ENCODE measurements at places on chromosomes 16 and 17.

- DNase-seq, result no peak
Observed at GRCh38 chr16:86984343-86984742, 332.8 kb downstream of the C16orf95 start.

DNA sequence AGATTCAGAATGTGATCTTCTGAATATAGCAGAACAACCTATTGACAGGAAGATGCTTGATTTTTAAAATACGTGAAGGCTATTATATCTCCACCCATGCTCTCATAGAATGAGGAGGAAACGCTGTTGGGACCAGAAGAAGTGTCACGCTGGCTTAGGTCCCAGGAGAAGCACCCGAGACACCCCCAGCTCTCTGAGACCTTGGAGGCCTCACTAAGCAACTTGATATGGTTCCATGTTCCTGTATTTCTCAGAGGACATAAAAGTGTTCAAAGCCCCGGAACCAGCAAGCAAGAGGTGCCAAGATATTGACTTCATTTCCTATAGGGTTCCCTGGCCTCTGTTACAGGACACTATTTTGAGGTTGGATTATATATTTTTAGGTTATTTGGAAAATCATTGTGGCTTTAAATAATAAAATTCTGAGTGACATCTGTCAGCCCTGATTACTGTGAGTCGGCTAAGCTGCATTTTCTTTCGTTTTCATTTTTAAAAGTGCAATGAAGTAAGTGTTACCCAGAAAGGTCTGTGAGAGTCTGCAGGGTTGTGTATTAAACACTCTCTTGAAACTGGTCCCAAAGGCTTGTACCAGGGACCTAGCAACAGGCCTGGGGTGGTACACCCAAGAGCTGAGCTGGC is 400.0 kb downstream of the SOX9 start:
- no peak for DNase-seq

- no peak for DNase-seq
Observed at GRCh38 chr16:50478773-50479149, 69.4 kb upstream of the NKD1 start.

DNA sequence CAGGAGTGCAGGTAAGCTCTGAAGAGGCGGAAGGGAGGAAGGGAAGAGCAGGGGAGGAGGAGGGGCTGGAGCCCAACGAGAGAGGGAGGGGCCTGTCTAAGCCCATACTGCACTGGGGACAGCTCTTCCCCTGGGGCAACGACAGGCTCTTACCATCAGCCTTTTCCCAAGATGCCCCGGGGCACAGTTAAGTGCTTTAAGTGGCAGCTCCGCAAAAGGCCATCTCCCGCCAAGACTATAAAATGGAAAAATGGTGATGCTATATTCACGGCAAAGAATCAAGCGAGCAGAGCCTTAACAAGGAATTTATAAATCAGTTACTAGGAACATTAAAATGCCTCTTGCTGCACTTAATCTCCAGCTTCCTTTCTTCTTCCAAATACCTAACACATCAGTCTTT is 110.2 kb upstream of the NLRP1 start:
- DNase-seq, result no peak

DNA sequence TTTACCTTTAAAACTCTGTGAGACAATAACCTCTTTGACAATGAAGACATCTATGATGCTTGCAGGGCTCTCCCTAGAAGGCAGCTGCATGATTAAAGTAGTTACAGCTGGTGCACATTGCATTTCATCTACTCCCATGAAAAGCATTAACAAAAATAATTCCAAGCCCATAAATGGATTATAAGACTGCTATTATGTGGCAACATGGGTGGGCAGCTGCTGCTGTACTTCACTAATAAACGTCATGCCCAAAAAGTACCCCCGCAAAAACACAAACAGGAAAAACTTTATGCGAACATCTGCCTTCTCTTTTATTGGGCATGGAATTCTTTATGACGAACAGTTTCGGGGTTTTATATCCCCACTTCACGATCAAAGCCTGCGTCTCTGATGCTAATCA is 224.9 kb downstream of the CA10 start:
- DNase-seq, result no peak

DNA sequence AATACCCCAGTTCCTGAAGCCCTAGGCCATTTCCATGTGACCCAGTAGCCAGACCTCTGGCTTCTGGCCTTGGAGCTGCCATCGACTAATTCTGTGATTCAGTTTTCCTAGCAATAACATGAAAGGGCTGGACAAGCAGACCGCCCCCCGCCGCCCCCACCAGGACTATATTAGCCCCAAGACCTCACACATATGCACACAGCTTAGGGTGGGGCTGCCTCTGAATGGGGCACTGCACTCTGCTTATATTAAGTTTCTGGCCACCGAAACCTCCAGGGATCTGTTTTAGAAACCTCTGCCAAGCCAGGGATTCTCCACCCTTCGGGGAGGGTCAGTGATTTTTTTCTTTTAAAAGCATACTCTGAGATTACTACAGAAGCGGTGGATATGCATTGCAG is 2.3 kb downstream of the RAB11FIP4 start:
- no peak for DNase-seq

- no peak for DNase-seq
Observed at GRCh38 chr17:79108870-79109269, 34.2 kb downstream of the ENGASE start.

DNA sequence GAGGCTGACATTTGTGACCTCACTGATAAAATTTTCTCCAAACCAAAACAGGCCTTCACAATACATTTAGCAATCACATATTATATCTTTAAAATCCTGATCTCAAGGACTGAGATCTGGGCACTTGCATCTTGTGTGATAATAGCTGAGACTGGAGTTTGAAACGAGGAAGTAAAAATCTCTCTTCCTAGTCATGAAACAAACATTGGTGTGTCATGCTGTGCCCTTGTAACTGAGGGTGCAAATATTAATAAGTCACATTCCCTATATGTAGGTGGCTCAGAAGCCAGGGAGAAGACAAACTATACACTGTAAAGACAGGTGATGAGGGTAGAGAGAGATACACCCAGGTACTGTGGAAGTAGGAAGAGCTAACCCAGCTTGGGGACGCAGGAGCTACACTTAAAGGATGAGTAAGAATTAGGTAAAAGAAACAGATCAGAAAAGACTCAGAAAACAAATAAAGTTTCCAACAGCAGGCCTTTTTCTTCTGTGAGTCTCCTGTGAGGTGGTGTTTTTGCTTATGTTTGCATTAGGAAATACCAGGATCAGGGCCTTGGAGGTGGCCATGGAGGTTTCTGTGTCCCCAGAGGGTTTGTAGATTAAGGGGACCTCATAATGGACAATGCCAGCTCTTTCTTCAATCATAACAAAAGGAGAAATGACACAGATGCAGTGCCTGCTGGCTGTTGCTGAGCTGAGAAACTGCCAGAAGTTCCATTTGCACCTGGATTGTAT is 335.7 kb downstream of the GRIN2A start:
- no peak for DNase-seq

GRCh38 chr16:7404217-7404616 is 71.6 kb downstream of the RBFOX1 start:
- no peak for DNase-seq

DNA sequence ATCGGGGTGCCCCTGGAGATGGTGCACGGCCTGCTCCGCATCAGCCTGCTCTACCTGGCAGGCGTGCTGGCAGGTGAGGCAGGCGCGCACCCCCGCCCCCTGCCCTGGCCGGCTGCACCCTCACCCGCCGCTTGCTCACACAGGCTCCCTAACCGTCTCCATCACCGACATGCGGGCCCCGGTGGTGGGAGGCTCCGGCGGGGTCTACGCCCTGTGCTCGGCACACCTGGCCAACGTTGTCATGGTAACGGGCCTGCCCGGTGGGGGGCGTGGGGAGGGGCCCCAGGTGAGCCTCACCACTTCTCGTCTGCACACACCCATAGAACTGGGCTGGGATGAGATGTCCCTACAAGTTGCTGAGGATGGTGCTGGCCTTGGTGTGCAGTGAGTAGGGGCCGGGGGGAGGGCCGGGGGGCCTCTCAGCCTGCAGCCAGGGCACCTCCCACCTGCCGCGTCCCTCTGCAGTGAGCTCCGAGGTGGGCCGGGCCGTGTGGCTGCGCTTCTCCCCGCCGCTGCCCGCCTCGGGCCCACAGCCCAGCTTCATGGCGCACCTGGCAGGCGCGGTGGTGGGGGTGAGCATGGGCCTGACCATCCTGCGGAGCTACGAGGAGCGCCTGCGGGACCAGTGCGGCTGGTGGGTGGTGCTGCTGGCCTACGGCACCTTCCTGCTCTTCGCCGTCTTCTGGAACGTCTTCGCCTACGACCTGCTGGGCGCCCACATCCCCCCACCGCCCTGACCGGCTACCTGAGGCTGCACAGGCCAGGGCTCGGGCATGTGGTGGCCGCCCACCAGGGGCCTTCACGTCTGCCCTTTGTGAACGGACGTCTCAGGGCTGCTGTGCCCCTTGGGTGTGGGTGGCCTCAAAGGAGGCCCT is 2.1 kb downstream of the RHBDL1 start:
- no peak for DNase-seq

GRCh38 chr17:17770632-17771044 is 66.1 kb downstream of the SREBF1 start:
- DNase-seq, result no peak

DNA sequence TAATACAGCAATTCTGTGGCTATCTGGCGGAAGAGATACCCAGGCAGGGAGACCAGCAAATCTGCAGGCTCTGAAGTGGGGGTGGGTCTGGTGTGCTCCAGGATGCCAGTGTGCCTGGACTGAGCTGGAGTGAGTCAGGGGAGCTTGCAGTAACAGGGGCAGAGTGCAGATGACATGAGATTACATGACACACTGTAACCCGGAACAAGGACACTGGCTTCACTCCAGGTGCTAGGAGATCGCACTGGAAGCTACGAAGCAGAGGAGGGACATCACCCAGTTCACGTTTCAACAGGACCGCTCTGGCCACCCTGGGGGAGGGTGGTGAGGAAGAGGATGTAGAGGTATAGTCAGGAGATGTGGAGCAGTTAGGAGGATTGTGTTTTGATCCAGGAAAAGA is 475.6 kb downstream of the CDH13 start:
- DNase-seq, result no peak

- no peak for DNase-seq
Observed at GRCh38 chr16:49867796-49868668, 12.1 kb upstream of the ZNF423 start.

DNA sequence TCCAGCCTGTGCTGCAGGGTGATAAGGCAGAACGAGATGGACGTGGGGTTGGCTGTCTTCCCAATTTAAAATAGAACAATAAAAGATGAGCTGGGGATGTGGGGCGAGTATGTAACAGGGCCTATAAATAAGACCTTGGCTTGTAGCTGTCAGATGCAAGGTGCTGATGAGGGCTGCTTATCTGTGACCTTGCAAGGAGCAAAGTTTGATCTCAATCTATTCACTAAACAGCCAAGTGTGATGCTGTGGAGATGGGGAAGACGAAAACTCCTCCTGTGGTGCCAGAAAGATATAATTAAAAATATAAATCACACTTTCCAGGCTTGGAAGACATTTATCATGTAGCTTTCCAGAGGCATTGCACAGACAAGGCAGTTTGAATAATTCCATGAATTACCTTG is 26.7 kb upstream of the TEX2 start:
- DNase-seq, result no peak

- DNase-seq, result no peak
Observed at GRCh38 chr16:6835941-6836340, 496.7 kb upstream of the RBFOX1 start.

DNA sequence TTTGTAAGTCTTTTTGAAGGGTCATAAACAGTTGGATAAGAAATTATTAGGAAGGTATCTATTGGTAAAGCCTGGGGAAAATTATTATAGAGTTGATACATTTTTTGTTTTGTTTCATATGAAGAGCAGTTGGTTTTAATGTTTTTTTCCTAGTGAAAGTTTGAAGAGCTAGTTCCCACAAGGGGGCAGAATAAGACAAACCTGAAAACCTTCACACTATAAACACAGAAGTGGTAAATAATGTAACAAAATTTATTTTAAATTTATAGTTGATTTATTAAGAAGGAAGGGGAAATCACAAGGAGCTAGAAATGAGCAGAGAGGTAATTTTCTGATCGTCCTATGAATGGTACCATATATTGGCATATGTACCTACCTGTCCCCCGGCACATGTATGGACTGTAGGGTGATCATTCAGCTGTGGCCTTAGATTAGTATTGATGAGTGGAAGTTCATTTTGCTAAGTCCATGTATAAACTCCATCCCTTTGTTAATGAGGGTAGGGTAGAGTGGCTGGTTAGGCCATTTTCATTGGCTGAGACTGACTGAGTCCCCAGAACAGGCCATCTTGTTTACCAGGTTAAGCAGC is 116.3 kb downstream of the TANC2 start:
- no peak for DNase-seq

- no peak for DNase-seq
Observed at GRCh38 chr17:14448818-14449217, 147.9 kb downstream of the HS3ST3B1 start.

- no peak for DNase-seq
Observed at GRCh38 chr16:85269165-85269564, 156.9 kb upstream of the CIBAR2 start.

DNA sequence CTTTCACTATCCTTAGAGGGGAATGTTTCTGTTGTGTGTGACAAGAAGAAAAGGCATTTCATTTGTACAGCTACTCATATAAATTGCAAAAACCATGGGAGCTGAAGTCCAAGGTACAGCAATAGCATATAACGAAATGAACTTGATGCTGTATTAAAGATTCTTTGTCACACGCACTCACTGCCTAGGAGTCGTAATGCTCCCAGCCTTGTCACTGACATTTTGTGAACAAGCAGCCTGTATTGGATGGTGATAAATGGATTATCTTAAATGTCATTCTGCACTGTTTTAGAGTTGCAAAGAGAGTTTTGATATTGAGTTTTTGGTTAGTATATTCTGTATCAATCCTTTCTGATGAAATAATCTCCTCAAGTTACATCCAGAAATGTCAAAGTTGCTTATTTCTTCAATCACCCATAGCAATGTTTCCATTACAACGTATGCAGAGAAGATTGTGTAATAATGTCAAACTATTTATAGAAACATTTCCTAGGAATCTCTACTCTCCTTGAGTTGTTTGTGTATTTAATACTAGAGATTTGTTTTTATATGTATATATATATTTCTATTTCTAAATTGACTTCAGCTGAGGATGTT is 270.6 kb downstream of the FTO start:
- DNase-seq, result no peak

DNA sequence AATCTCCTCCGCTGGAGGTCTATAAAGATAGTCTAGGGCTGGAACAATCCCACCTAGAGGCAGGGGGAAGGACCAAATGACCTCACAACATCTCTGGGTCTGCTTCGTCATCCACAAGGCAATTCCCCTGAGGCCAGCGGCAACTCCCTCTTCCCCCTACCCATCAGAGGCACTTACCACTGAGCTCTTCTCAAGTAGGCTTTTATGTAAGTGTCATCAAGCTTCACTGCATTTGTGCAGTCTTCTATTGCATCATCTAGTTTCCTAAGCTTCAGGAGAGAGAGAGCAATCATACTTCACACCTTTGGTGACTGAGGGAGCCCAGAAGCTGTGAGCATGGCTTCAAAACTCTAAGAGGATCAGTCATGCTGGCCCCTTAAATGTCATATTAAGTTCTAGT is 21.0 kb downstream of the CNP start:
- no peak for DNase-seq

Data from amygdala (tissue), 56 donors.